ENCODE measurements at places on chromosomes 3 and 15.

DNA sequence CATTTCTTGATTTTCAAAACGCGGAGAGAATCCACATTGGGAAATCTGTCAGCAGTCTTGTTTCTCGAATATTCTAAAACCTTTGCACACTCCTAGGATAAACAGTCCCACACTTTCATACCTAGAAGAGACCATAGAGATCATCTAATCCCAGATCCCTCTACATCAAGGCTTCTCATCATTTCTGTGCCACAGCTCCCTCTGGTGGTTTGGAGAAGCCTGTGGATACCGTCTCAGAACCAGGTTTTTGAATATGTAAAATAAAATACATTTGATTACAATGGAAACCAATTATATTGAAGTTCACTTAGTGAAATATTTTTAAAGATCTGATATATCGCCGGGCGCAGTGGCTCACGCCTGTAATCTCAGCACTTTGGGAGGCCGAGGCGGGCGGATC is 211.9 kb upstream of the GOLGA6L4 start:
- DNase-seq: no peak

DNA sequence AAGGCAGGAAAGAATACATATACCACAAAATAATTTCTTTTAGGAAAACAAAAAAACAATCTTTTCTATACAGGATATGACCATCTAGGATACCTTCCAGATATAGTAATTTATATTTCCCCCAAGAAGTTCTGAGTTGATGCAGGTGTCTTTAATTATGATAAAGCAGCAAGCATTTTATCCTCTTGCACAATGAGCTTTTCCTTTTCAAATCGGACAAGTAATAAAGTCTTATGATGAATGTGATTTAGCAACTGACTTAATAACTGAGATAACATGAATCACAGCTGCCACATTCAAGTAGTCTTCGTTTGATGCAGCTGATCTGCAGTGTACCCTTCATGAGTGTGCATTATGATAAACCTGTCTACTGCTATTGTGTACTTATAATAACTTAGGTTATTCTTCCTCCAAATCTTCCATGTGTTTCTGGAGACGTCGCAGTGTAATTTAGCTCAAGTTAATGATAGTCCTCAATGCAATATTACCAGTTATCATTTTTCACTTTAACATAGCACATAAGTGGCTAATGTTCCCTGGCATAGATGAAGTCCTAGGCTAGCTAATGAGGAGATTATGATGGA is 260.3 kb upstream of the MRPL3 start:
- DNase-seq: no peak

- DNase-seq: no peak
Measured at GRCh38 chr15:51735228-51736010, 2.0 kb downstream of the LYSMD2 start.

DNA sequence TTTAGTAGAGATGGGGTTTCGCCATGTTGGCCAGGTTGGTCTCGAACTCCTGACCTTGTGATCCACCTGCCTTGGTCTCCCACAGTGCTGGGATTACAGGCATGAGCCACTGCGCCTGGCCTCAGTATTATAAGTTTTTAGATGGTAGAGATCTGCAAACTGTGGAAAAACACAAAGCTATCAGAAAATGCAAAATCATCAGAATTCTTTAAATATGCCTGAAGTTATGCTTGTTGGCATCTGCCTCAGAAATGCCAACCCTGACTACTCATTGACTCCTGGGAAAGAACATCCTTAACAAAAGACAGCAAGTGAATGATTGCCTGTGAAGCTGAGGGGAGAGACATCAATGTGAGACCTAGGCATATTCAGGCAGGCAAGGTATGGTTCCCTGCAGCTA is 94.3 kb upstream of the MB21D2 start:
- DNase-seq: no peak

GRCh38 chr3:136919799-136920580 is 37.8 kb upstream of the IL20RB start:
- DNase-seq: no peak

Data from D341Med (cell line).